CD4-positive, alpha-beta T cell (primary cell): ENCODE measurements at places on chromosomes 16 and 17. TPM values are rescaled to one million over a fixed set of nuclear protein-coding genes. Genes with fewer than 3 reads are reported as not detected.
A peak's percentile ranks its signal among the peaks of the same experiment; 100 is the strongest.

GRCh38 chr17:258045-258734 is 76.7 kb upstream of the DOC2B start:
- no peaks in the 10 kb centered on the region for H3K4me1 ChIP-seq
- no peaks in the 10 kb centered on the region for H3K27me3 ChIP-seq
- no peaks in the 10 kb centered on the region for H3K36me3 ChIP-seq
- no peak for DNase-seq

DNA sequence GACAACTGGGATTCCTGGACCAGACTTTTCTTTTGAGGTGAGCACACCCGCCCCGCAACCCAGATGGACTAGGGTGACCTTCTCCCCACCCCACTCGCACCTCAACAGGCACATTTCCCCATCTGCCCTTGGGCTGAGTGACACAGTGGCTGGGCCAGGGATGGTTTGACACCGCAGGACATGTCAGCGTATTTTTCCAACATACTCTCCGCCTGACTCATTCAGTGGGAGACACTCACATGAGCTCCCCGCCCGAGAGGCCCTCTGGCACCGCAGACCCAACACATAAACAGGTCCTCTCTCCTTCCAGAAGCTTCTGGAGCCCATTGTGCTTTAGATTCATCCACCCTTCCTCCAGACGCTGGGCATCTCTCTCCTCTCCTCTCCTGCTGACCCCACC is 69.4 kb downstream of the ZDHHC7 start:
- no peak overlapping the region for H3K4me3 ChIP-seq
- H3K27me3 ChIP-seq, result no peaks in the 10 kb centered on the region
- H3K4me1 ChIP-seq, result no peaks in the 10 kb centered on the region
- no peak overlapping the region for H3K27ac ChIP-seq
- DNase-seq, result no peak

ABCC12 gene
- not detected for total RNA-seq

DNA sequence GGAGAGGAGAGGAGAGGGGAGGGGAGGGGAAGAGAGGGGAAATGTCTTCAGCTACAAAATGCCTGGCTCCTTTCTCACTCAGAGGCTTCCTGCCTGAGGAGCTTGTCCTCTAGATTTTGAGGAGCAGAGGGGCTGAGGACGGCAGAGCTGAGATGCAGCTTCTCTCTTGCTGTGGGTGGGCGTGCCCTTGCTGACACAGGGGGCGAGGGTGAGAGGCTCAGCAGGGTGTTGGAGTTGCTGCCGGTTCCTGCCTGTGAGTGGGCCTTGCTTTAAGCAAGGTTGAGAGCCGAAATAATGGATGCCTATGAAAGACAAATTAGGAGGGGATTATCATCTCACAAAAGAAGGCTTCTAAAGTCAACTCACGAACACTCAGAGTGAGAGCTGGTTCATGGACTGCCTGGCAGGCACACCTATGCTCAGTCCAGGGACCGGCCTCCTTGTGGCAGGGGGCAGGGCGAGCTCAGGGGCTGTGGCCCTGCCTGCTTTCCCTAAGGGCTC is 215.6 kb downstream of the MSI2 start:
- H3K4me3 ChIP-seq, result no peak overlapping the region
- H3K4me1 ChIP-seq, result peaks cover 2% of the 10 kb centered on the region
- H3K36me3 ChIP-seq, result peaks cover 3% of the 10 kb centered on the region
- H3K27me3 ChIP-seq, result no peaks in the 10 kb centered on the region

- H3K4me3 ChIP-seq, result peak overlapping the region; percentile 24
- no peak for DNase-seq
- H3K27me3 ChIP-seq, result no peaks in the 10 kb centered on the region
- peak overlapping the region; percentile 25 for H3K27ac ChIP-seq
- peaks cover 3% of the 10 kb centered on the region for H3K36me3 ChIP-seq
Measured at GRCh38 chr16:89484923-89485679, 5.3 kb downstream of the ANKRD11 start.

GRCh38 chr16:67443265-67443664 is 12.3 kb downstream of the HSD11B2 start:
- H3K4me1 ChIP-seq, result no peaks in the 10 kb centered on the region
- DNase-seq, result no peak
- H3K4me3 ChIP-seq, result no peak overlapping the region
- no peak overlapping the region for H3K27ac ChIP-seq
- peaks cover 73% of the 10 kb centered on the region for H3K36me3 ChIP-seq
